ENCODE measurements at places on chromosomes 16 and 17.

DNA sequence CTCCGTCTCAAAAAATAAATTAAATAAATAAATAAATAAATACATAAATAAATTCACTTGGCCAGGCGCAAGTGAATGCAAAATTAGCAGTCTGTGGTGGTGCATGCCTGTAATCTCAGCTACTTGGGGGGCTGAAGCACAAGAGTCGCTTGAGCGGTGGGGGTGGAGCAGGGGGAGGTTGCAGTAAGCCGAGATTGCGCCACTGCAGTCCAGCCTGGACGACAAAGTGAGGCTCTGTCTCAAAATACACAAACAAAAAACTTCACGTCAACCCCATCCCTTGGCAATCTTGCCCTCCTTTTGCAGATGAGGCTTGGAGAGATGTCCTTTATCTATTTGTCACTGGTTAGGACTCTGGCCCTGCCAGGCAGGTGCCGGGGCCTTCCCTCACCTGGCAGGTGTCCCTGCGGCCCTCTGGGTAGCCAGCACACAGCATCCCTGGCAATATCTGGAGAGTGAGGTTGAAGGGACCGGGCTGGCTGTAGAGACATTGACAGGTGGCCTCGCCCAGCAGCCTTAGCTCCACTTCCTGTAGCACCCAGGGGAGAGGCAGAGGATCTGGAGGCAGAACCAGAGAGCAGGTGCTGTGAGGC, 4.4 kb downstream of the PRSS36 start:
- no peak for DNase-seq

DNA sequence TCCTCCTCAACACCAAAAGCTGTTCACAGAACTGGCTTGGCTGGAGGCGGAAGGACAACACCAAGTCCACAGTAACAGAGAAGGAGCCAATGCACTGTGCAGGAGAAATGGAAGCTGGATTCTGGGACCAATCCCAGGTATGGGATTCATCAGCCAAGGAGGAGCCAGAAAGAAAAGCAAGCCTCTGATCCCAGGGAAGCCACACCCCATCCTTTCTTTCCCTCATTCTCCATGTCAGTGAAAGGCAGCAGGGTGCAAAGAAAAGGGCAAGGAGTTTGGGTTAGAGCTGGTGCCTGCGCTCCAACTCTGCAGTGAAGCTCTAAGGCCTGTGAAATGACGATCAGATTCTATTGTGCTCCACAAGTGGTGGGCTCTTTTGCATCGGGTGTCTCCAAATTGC, 11.0 kb downstream of the DCAKD start:
- DNase-seq, result no peak

- DNase-seq, result no peak
Observed at GRCh38 chr17:61815863-61816503, 47.3 kb downstream of the BRIP1 start.

DNA sequence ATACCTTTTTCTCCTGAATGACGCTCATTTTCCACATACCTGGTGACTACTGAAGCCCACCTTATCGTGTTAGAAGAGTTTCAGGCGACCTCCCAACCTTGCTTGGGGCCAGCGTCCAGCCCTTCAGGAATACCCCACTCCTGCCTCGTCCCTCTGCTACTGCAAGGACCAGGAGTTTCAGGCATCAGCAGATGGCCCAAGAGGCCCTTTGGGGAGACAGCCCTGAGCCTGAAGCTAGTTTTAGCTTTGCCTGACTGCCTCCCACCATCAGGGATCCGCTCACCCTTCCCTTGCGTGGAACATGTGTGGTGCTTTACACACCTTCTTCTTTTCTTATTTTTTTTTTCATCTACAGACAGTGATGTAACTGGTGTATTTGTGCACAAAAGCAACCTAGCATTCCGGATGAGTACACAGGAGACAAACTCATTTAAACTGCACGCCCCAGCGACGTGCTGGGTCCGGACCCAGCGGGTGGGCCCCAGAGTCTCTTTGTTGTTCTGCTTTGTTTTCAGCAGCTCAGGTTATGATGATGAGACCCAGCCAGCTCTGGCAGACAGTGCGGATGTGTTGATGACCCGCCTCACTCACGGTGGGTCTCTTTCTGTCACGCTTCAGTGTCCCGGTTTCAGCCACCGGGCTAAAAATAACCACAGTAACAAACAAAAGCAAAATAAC, 242.4 kb downstream of the C16orf95 start:
- no peak for DNase-seq

GRCh38 chr16:81385031-81385756, 59.4 kb upstream of the CMIP start:
- no peak for DNase-seq

DNA sequence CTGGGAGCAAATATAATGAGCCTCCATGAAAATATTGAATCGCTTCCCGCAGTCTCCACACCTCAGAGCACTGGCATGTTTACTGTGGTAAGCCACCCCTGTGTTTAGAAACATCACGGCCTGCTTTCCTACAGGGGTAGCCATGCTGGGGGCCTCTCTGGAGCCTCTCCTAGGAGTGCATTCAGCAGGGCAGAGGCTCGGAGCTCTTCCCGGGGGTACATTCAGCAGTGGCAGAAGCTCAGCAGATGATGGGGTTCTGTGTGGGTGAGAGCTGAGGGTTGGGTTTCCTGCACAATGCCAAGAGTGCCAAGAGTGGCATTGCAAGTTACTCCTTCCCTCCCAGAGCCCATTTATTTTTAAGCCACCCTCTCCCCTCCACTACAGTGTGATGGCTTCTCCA, 386.6 kb downstream of the SEC14L1 start:
- DNase-seq, result peak; percentile 26

DNA sequence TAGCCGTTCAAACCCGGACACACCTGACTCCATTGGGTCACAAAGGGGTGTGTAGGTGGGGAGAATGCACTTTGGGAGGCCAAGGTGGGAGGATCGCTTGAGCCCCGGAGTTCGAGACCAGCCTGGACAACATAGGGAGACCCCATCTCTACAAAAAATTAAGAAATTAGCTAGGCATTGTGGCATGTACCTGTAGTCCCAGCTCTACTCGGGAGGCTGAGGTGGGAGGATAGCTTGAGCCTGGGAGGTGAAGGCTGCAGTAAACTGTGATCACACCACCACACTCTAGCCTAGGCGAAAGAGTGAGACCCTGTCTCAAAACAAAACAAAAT, 942 bp upstream of the PHOSPHO1 start:
- no peak for DNase-seq
